PC-3 (cell line): ENCODE measurements at places on chromosomes 7 and 10. TPM values are rescaled to one million over a fixed set of nuclear protein-coding genes. Genes with fewer than 3 reads are reported as not detected.

The TMEM176A gene
- total RNA-seq: not detected in 2 replicates

The SAP25 gene
- total RNA-seq: 0.22 and 0.52 TPM in 2 replicates

GRCh38 chr10:103983367-103983911, 16.5 kb downstream of the SLK start:
- no peak overlapping the region for H3K27ac ChIP-seq
- H3K4me3 ChIP-seq: no peak overlapping the region
- H3K27me3 ChIP-seq: no peaks in the 10 kb centered on the region
- no peaks in the 10 kb centered on the region for H3K36me3 ChIP-seq
- no peaks in the 10 kb centered on the region for H3K4me1 ChIP-seq
- no peak for DNase-seq

GRCh38 chr7:151854720-151855071, 22.2 kb downstream of the PRKAG2 start:
- no peak overlapping the region for H3K27ac ChIP-seq
- no peak overlapping the region for H3K4me3 ChIP-seq
- no peaks in the 10 kb centered on the region for H3K36me3 ChIP-seq
- H3K27me3 ChIP-seq: no peaks in the 10 kb centered on the region

- H3K4me1 ChIP-seq: peaks cover 8% of the 10 kb centered on the region
- H3K27ac ChIP-seq: no peak overlapping the region
- no peak for DNase-seq
- no peaks in the 10 kb centered on the region for H3K27me3 ChIP-seq
Measured at GRCh38 chr7:151839451-151839921, 37.4 kb downstream of the PRKAG2 start.

DNA sequence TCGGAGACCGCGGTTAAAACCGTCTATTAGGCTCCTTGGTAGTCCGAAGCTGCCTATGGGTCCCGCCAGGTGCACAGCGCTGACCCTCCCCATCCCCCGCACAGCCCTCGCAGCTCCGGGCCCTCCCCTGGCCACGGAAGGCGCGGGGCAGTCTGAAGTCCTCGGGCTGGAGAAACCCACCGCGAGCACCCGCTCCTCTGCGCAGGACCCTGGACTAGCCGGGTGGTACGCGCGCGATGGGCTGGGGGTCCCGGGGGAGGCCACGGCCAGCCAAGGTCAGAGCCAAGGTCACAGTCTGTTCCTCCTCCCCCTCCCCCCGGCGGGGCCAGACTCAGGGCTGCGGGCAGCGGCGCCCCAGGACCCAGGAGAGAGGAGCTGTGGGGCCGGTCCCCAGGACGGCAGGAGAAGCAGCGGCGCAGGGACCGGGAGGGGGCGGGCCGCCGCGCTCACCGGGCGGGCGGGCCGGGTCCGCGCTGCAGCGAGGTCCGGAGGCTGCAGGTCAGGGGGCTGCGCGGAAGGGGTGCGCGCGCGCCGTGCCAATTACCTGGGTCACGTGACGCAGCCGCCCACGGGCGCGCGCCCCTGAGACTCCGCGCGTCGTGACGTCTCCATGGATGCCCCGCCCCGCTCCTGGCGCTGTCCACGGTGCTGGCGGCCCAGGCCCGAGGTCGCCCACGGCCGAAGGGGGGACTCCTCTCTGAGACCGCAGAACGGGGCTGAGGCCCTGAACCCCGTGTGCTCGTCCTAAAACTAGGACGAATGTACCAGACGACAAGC, at the start of gene OGDHL:
TSS of gene OGDHL (minus strand) at position 535 of the 777 bp plus-strand sequence. CDS start 3,731 bp downstream, outside the sequence.
- no peaks in the 10 kb centered on the region for H3K36me3 ChIP-seq
- peaks cover 40% of the 10 kb centered on the region for H3K27me3 ChIP-seq
- DNase-seq: peak; percentile 81
- H3K4me1 ChIP-seq: peaks cover 4% of the 10 kb centered on the region; the same call in 1 of the 2 replicates
- H3K4me3 ChIP-seq: peak within 1 kb of the TSS; percentile 62
